MV-4-11 (cell line): ENCODE measurements at places on chromosomes 3 and 15.
A peak's percentile ranks its signal among the peaks of the same experiment; 100 is the strongest.

GRCh38 chr15:81809543-81809942 is 236.3 kb downstream of the MEX3B start:
- peak; percentile 69 for DNase-seq

GRCh38 chr15:36218991-36219390 is 360.4 kb upstream of the CDIN1 start:
- DNase-seq, result no peak

DNA sequence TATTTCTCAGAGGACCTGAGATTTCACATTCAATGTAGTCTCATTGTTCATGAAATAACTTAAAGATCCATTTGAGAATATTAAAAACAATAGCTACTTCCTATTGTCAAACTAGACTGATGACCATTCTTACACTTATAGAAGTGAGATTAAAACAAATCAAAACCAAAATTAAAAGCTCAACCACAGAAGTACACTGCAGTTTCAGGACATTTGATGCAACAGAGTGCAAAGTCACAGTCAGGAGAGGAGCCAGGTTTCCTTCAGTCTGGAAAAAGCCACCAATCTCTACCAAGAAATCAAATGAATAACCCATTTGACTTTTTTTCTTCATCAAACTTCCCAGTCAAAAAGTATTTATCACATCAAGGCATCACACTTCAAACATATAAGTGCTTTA is 5.5 kb downstream of the CCPG1 start:
- no peak for DNase-seq

DNA sequence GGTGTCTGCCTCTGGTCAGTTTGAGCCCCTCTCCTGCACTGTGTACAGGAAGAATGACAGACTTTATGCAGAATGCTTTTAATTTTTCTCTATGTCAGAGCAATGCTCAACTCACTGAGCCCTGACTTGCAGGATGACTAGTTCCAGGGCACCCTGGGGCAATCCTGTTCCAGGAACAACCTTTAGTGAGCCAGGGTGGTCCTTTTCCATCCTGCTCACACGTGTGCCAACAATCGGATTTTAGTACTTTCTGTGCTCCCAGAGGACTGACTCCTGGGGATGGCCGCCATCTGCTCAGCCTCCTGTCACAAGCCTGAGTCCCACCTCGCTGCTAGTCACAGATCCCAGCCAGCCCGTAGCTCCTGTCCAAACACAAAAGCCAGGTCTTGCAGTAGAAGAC is 48.2 kb upstream of the ALDH1A3 start:
- no peak for DNase-seq

- DNase-seq, result no peak
Observed at GRCh38 chr3:163785693-163786092, 1292.6 kb downstream of the SI start.

DNA sequence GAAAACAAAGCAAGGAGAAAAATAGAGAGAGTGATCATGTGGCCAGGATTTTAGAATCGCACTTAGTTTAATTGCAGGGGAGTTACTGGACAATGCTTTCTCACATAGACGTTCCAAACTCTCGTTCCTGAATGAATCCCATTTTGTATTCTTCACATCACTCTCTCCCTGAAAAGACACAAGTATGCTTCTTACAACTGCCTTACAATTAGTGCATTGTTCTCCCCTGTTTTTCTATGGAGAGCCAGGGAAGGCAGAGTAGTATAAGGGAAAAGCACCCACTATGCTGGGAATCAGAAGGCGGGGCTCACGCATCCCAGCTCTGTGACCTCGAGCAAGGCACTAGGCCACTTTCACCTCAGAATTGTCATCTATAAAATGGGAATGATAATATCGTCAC is 14.4 kb downstream of the TMOD2 start:
- DNase-seq, result no peak

DNA sequence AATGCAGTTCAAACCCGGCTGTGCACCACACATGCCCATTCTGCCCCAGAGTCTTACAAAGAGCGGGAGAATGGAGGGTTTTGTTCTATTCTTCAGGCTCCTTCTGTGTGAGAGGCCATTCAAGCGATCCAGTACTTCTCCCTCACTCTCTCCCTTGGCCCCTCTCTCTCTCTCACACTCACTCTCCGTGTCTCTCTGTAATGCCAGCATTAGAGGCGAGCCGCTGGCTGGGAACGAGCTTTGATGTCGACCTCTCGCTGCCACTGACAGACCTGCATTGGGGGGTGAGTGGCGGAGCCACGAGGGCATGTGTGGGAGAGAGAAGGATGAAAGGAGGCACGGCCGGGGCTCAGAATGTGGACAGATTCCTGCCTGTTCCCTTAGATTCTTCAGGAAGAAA is 231.7 kb upstream of the ARRDC4 start:
- no peak for DNase-seq

GRCh38 chr3:149004622-149005021 is 13.3 kb downstream of the GYG1 start:
- DNase-seq, result no peak
